ENCODE measurements at places on chromosomes 12 and 14.
A peak's percentile ranks its signal among the peaks of the same experiment; 100 is the strongest.

GRCh38 chr12:65534238-65534841 lies 255.9 kb downstream of the MSRB3 start:
- ATAC-seq = no peak

DNA sequence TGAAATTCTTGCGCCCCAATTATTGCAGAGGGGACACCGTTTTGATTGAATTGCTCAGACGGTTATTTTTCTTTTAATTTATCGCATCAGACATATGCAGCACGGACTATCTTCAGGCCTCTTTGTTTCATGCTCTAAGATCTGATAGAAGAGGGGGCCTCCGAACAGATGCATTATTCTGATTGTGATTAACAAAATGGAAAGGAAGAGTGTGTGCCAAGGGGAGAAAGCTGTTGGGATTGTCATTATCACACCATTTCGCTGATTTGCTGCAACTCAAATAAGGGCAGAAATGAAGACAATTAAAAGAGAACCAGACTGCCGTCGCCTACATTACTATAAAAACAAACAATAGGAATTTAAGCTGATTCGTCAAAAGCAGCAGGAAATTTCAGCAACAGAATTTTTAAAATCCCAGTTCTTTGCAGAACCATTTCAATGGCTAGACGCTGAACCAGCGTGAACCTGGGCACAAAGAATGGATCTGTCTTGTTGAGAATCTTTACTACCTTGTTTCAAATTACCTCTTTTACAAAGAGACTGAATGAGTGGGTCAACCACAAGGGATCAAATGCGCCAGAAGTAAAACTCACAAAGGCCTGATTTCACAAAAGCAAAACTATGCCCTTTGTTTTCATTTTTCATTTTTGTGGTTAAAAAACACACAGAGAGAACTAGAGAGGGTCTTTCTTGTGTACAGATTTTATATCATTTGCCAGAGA lies 30.6 kb downstream of the TMEM132D start:
- ATAC-seq = no peak

DNA sequence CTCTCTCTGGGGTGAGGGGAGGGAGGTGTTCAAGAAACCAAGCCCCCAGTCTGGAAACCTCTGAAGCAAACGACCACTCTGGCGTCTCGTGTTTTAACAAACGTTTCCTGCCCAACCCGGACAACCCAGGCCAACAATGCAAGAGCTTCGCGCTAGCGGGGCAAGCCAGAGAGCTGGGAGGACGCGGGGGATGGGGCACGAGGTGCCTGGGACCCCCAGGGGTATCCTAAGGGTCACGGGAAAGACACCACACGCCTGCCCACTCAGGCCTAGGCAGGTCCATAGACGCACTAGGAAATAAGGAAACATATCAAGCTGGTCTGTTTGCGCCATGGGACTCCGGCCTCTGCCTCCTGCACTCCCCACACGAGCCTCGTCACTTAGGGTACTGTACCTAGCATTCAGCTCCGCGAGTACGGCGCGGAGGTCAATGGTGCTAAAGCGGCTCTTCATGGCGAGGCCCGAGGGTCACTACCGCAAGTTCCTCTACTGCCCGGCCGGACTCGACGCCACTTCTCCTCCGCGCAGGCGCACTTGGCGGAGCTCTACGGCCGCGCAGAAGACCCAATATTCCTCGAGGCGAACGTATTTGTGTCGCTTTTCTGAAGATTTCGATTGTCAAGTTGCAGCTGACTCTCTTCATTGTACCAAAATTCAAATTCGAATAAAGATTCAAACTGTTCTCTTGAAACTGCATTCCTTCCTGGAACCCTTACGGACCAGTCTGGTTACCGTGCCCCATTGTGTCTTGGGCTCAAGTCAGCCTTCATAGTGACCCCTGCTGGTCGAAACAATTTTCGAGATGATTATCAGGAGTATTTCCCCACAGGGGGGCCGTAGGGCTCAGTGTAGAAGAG lies at the start of gene NEMF:
Gene NEMF (minus strand): TSS at position 488 of the 857 bp plus-strand sequence. CDS start 35 bp downstream, at position 453.
- peak; percentile 96 for ATAC-seq

DNA sequence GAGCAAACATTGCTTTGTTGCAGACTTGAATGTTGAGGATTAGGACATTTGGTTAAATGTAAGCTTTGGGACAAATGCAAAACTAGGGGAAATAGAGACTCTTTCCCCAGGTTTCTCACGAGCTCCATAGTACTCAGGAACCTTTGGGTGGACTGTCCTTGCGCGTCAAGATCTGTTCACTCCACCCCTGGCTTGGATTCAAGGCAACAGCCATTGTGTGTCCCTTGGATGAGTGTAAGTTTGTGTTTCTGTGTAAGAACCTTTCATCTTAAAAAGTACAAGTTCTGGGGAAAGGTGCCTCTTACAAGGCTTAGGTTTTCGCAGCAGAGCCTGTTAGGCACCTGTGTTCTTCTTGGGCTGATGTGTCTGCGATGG lies 3.7 kb downstream of the SUSD6 start:
- ATAC-seq = no peak

- no peak for ATAC-seq
Measured at GRCh38 chr14:22962061-22962676, 5.3 kb upstream of the HAUS4 start.

GRCh38 chr14:92531106-92531873 lies 17.7 kb downstream of the RIN3 start:
- ATAC-seq = no peak

GRCh38 chr12:88113871-88114270 lies 28.0 kb downstream of the CEP290 start:
- no peak for ATAC-seq

- peak; percentile 42 for ATAC-seq
Measured at GRCh38 chr12:100141998-100142850, 450 bp downstream of the BLTP3B start.

GRCh38 chr12:124841558-124841945 lies 22.1 kb downstream of the SCARB1 start:
- ATAC-seq = no peak

- ATAC-seq = peak; percentile 44
Measured at GRCh38 chr12:94172973-94173372, 24.6 kb downstream of the PLXNC1 start.

- no peak for ATAC-seq
Measured at GRCh38 chr12:96170328-96170727, 23.8 kb upstream of the ELK3 start.

GRCh38 chr12:32897687-32898573 lies 1.4 kb upstream of the PKP2 start:
- no peak for ATAC-seq

DNA sequence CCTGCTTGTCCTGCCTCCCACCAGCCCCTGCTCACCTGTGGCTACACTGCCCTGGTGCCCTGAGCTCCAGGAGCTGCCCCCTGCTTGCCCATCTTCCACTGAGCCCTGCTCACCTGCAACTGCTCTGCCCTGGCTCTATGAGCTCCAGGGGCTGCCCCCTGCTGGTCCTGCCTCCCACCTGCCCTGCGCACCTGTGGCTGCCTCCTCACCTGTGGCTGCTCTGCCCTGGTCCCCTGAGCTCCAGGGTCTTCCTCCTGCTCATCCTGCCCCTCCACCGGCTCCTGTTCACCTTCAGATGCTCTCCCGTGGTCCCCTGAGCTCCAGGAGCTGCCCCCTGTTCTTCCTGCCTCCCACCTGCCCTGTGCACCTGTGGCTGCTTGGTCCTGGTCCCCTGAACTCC lies 247.6 kb downstream of the TMEM121 start:
- ATAC-seq = no peak

- no peak for ATAC-seq
Measured at GRCh38 chr14:23916446-23916845, 37.1 kb upstream of the DHRS4 start.

DNA sequence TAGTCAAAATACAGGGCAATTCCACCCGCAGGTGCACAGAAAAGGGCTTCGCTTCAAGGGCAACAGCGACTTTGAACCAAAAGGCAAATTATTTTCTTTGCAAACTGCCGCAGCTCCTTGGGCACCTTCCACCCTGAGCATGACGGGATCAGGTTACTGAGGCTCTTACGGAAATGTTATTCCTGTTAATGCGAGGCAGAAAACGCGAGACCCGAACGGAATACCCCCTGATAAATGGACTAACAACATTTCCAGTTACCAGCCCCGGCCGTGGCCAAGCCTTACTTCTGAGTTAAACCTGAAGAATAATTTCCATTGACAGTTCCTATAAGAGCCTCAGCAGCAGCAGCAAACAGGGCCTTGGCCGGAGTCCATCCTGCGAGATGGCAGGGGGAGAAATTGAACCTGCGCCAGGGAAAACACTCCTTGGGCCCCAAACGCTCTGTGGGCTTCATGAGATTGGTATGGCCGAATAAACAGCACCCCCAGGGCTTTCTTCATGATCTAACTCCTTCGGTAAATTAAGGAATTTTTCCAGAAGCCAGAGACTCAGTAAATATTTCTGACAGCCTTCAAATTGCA lies 70.0 kb upstream of the DICER1 start:
- ATAC-seq = peak; percentile 10

DNA sequence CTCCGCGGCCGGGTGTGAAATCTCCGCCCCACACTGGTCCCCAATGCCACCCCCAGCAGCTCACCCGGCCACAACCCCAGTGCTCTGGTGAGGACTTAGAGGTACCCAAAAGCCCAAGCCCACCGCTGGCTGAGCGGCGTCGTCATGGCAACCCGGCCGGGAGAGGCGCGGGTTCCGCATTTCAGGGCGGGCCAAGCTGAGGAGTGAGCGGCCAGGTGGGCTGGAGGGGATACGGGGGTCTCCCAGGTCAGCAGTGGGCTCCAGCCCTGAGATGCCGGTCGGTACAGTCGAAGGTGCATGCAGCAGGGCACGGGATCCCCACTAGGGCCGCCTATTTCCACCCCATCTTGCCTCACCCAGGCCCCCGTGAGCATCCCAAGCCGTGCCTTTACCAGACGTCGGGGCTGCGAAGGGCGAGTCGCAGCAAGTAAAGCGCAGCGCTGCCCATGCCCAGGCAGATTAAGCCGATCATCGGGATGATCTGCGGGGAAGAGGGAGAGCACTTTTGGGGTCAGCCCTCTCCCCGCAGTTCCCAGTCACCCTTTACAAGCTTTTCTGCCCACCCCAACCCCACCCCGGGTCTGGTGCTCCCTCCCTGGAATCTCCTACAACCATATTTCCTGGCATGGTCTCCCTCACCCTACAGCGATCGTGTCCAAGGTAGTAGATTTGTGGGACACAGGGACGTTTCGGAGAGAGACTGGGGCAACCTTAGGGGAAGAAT lies 6.9 kb downstream of the SHMT2 start:
- no peak for ATAC-seq

GRCh38 chr12:30580344-30580743 lies 115.3 kb downstream of the IPO8 start:
- peak; percentile 76 for ATAC-seq

- no peak for ATAC-seq
Measured at GRCh38 chr14:61406675-61407074, 85.3 kb downstream of the PRKCH start.

DNA sequence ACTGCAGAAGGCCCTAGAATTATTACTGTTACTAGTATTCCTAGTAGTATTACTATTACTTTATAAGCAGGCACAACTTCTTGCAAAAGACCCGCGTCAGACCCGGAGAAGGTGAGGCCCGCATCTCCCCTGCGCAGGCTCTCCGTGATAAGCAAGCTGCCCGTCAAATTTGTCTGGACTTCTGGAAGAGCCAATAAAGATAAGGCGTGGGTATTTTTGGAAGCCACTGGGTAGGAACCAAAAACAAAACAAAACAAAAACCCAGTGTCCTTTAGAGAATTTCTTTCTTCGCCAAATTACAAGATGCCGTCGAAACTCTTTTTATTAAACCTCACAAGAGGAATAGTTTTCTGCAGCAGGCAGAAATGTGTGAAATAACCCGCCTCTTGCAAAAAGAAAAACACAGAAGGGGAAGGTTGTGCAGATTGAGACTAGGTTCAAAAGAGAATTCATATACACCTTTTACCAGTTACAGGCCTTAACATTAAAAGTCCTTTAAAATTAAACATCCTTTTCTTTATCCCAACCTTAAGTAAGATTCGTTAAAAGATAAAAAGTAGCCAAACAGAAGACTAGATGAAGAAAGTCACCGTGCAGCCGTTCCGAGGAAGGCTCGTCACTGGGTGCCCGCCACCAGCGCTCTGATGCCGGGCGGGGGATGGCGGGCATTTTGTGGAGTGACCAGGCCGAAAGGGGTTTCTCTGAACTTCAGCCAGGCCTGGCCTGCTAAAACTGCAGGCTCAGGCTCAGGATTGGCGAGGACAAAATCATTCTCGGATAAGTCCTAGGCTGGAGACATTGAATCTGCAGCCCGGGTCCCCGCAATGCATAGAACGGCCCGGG lies 1.6 kb downstream of the TBX5 start:
- no peak for ATAC-seq

GRCh38 chr14:97458661-97459579 lies 661.7 kb downstream of the VRK1 start:
- peak; percentile 78 for ATAC-seq

DNA sequence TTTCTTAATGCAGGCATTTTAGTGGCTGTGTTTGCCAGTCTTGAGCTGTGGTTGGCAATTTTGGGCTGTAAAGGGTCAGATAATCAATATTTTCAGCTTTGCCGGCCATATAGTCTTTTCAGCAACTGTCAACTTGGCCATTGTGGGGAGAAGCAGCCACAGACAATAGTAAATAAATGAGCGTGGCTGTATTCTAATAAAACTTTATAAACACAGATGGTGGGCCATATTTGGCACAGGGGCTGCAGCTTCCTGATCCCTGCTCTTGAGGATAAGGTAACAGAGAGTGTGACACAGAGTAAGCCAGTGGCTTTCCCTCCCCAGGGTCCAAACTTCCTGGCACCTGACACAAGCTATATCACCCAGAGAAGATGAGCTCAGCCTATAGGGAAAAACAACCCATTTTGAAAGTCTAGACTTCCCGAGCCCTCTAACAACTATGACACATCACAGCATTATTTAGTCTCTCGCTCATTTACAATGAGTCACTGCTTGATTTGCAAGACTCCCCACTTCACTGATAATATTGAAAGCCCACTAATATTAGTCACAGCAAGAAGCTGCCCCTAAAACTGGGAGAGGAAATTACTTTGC lies 163.1 kb upstream of the TMPO start:
- ATAC-seq = peak; percentile 83

- ATAC-seq = no peak
Measured at GRCh38 chr12:68638721-68639395, 28.2 kb downstream of the RAP1B start.

- no peak for ATAC-seq
Measured at GRCh38 chr12:122889761-122890520, 6.0 kb downstream of the VPS37B start.

GRCh38 chr12:92359581-92360209 lies 214.0 kb upstream of the BTG1 start:
- no peak for ATAC-seq

DNA sequence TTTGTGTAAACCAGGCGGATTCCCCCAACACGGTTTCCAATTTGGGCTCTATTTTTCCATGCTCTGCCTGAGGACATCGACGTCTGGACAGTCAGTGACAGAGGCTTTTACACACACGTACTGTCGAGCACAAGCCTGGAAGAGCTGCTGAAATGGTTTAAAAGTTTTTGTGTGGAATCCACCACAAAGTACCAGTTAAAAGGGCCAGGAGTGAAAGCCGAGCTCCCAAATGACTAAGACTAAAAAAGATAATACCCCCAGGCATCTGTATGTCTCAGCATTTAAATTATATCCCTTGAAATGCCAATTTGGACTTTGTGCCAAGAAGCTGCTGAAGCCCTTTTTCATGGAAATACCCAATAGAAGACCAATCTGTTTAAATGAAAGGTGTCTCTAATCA lies 173.2 kb downstream of the EGLN3 start:
- no peak for ATAC-seq
